ENCODE measurements at places on chromosomes 7 and 10. TPM values are rescaled to one million over a fixed set of nuclear protein-coding genes. Genes with fewer than 3 reads are reported as not detected.

Gene FZD1
- 3.0 TPM for polyA plus RNA-seq

Gene GPNMB
- polyA plus RNA-seq = 0.72 TPM

Gene SPDYE11
- not detected for polyA plus RNA-seq

Gene TPST1
- 1.2 TPM for polyA plus RNA-seq

Gene MCM10
- polyA plus RNA-seq = 34.3 TPM

Gene TAS2R4
- polyA plus RNA-seq = 0.45 TPM

Gene ZPBP
- not detected for polyA plus RNA-seq
